ENCODE measurements at places on chromosomes 6 and 20. TPM values are rescaled to one million over a fixed set of nuclear protein-coding genes. Genes with fewer than 3 reads are reported as not detected.

DNA sequence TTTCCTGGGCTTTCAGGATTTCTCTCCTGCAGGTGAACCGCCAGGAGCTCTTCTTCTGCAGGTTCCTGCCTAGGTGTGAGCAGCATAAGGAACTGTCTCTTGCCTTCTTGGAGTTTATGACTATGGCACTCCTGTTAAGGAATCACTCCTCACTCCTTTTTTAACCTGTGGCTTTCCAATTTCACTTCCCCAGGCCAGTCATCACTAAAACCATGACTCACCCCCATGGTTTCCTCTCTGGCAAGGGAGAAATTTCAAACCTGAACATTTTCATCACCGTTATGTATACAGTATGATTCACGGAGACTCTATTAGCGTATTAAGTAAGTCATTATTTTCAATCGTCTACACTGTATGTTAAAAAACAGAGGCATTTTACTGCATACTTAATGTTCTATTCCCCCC is 78.2 kb upstream of the ARID1B start:
- no peak for DNase-seq

RAMACL gene
- 0.77 TPM for total RNA-seq

DNA sequence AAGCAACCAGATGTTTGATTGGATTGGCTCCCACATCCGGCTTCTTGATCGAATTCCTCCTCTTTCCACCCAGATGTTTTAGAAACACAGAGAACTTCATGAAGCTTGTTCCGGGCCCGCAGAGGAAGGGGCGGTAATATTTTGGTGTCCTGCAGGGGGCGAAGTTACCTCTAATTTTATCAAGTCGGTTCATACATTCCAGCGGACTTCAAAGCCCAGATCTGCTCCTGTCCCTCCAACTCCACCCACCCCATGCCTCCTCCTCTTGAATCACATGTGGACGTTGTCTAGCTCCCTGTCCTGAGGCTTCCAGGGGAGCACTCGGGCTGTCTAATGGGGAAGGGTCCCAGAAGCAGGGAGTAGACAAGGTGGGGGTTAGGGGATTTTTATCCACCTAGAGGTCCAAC is 2.9 kb upstream of the BMP6 start:
- DNase-seq: peak; percentile 88

FAM229B gene
- 11.6 TPM for total RNA-seq

DNA sequence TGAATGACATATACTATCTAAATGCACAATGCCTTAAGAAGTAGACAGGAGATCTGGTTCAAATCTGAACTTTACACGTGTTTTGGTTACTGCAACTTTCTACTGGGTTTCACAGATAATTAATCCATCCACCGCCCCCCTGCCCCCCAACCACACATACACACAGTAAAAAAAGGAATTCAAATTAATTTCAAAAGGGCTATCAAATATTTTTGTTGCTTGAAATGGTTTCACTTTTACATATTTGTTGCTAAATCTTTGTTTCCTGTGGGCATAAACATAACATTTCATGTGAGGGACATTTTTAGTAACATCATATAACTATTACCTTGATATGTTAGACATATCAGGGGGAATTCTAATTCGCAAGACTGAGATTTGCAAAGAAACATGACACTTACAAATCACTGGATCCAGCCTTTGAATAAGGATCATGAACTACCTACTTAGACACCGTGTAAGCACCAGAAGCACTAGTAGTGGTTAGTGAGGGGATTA is 7.5 kb downstream of the NEDD9 start:
- no peak for DNase-seq

GRCh38 chr6:104896914-104897313 is 37.2 kb upstream of the HACE1 start:
- no peak for DNase-seq

DNA sequence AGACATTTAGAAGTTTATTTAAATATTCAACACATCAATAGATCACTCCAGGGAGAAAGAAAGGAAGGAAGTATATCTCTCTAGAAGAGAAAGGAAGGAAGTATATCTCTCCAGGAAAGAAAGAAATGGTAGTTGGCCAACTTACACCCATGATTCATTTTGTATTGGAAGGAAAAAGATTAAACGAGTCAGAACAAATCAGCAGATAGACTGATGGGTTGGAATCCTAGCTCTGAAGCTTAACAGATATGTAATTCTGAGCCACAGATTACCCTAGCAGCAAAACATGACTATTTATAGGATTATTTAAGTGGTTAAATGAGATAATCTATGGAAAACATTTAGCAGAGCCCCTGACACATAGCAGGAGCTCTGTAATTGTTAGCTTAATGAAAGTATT is 27.1 kb downstream of the COL12A1 start:
- DNase-seq: peak; percentile 24

DNA sequence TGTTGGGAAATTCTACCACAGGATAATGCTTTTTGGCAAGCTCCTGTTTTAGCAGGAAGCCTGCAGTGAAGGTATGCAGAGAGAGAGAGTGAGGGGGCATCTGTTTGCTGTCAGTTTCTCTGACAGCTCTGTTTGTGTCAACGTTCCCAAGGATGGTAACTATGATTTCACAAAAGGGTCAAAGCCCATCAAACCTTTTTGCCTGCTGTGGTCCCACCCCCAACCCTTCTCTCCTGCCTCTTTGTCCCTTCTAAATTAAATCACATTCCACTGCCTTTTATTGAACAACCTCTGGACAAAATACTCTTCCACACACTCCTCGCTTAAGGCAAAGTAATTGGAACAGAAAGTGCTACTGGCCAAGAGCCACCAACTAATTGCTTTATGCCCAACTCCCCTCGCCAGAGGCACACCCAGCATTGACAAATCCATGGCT is 128.3 kb downstream of the TSHZ2 start:
- DNase-seq: peak; percentile 54

NELFE gene
- total RNA-seq: 94.3 TPM

DNA sequence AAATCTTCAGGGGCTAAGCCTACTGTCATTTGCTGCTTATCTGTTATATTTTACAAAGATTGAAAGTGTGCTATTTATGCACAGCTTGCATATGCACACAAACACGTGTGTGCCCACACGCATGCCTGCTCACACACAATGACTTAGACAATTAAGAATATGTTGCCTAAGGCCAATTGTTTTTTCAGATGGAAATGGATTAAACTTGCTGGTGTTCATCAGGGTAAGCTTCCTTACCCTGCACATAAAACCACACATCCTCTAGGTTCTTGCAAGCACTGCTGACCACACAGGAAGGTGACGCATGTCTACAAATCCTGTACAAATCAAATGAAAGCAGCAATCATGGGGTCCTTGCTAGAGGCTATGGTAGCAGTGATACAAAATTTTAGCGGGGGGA is 58.4 kb downstream of the GJA10 start:
- DNase-seq: no peak

GRCh38 chr20:21397341-21398108 is at the start of gene NKX2-4:
NKX2-4 (minus strand) TSS chr20:21397526; CDS start chr20:21397399, 127 bp downstream.
- DNase-seq: peak; percentile 14

GRCh38 chr20:56805313-56805712 is 176.2 kb downstream of the TFAP2C start:
- no peak for DNase-seq

DNA sequence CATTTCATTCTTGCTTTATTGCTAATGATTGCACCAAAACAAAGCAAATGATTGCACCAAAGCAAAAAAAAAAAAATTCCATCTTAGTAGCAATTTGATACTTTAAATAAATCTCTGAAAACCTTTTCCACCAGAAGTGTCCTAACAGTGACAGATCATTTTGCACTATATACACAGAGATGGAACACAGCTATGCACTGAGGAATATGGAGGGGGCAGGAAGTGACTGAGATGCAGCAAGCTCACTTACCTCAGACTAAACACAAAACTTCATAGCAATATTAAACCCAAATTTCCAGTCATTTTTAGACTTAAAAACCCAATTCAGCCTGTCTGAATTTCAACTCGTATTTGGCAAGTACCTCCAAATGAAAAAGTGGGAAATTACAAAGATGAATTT is 41.2 kb downstream of the HIVEP2 start:
- no peak for DNase-seq

GRCh38 chr6:164377348-164377918 is 932.0 kb downstream of the C6orf118 start:
- no peak for DNase-seq

- peak; percentile 77 for DNase-seq
Observed at GRCh38 chr6:44456070-44456965, 68.8 kb downstream of the CDC5L start.

- DNase-seq: no peak
Observed at GRCh38 chr6:145147559-145147958, 587.8 kb downstream of the EPM2A start.

GRCh38 chr20:57501461-57502335 is 23.2 kb downstream of the CTCFL start:
- peak; percentile 19 for DNase-seq

- DNase-seq: no peak
Observed at GRCh38 chr20:30811885-30812671, 445.4 kb upstream of the DEFB115 start.

GRCh38 chr6:13004601-13005000 is 288.0 kb downstream of the PHACTR1 start:
- no peak for DNase-seq

DNA sequence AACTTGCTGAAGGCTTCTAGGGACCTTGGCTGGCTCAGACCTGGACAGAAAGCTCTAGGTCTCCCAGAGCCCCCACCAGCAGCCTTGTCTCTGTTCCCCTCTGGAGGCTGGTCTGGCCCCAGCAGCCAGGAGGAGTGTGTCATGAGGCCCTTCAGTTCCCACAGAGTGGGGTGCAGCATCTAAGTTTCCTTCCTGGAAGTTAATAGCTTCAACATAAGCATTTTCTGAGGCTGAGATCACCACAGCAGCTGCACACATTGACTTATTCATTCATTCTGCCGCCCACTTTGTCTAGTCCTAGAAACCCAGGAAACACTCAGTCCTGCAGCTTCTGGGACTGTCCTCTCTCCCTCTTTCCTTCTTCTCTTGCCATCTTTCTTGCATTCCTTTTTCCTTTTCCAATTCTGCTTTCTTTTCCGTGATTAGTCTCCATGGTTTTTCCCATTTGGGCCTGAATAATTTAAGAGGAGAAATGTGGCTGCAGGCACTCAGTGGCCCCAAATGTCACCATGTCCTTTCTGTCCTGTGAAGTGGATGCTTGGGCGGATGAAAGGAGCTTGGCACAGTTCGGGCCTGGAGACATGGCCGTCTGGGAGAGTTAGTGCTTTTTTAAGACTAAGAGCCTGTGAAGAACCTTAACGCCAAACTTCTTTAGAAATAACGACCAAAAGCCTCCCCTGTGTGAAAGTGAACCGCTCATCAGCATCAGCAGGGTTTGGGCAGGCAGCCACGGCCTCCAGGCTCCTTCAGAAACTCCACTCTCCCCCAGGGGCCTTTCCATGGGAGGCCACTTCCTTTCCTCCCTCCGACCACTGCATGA is 31.0 kb upstream of the PCMTD2 start:
- DNase-seq: peak; percentile 85

- DNase-seq: peak; percentile 96
Observed at GRCh38 chr6:146881228-146882181, 282.7 kb downstream of the ADGB start.
